ENCODE measurements at places on chromosomes 12 and 14.

- DNase-seq, result no peak
These were observed 99.8 kb downstream of the METTL25 start for GRCh38 chr12:82458101-82458500.

- no peak for DNase-seq
These were observed 70.3 kb downstream of the GALNT4 start for GRCh38 chr12:89454080-89454848.

- DNase-seq, result no peak
These were observed 109.1 kb upstream of the MAX start for GRCh38 chr14:65211341-65211987.

DNA sequence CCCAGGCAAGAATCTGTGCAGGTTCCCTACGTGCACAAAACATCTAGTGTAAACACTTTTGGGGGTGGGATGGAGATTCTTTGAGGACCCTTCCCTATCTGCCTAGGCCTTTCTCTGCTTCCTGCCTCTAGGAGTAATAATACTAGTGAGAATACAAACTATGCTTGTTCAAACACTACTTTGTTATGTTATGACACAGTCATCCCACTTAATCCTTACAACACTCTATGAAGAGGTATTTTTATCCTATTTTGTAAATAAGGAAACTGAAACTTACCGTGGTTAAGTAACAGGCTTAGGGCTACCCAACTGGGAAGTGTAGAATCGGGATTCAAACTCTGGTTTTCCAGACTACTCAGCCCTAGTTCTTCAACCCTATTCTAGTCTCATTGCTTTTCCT, 96.5 kb downstream of the KCNA5 start:
- no peak for DNase-seq

- no peak for DNase-seq
These were observed 58.7 kb downstream of the LRRC74A start for GRCh38 chr14:76884853-76885276.

DNA sequence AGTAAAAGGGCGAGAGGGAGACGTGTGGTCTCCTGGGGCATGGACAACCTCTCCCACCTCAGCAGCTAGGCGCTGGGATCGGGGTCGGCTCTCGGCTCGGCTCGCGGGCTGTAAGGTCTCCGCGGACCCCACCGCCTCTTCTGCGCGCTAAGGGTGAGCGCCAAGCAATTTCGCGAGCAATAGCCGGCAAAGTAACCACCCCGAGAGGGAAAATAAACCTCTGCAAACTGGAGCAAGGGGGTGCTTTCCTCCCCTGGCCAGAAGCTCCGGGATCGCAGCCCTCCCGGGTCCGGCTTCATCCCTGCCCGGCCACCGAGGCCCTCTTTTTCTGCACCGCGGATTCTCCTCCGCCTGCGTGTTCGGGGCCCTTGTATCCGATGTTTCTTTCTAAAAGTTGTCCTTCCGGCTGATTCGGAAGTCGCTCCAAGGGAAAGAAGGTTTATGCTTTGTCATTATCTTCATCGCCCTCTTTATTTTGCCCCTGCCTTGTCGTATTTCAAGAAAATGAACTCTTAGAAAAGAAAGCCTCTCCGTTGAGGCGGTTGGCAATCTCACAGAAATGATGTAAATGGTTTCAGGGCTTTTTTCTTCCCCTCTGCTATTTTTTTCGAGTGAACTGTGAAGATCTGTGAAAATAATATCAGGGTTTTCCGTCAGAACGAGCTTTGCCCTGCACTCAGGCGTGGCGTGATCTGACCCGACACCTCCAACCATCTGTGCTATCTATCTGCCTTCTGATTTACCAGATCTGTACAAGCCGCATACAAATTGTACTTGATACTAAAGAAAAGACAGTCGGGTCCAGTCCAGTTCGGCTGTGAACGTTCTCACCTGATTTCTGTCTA, 1.7 kb upstream of the SIX6 start:
- DNase-seq, result no peak

DNA sequence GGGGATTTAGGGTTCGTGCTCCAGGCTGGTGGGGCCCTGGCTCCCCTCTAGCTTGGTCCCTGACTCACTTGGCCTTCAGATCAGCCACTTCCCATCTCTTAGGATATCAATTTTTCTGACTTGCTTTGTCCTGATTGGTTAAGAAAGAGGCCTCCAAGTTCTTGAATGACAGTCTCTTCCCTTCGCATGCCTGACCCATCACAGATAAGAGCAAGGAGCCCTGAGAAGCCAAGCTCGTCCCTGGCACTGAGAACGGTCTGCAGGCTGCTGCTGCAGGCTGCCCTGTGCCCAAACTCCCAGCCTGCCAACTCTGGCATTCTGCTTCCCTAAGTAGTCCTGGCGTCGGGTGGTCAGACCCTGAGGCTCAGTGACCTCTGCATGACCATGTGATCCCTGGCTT, 794 bp upstream of the LRTM2 start:
- DNase-seq, result no peak

- DNase-seq, result no peak
These were observed 11.8 kb downstream of the P2RX7 start for GRCh38 chr12:121144416-121144914.

DNA sequence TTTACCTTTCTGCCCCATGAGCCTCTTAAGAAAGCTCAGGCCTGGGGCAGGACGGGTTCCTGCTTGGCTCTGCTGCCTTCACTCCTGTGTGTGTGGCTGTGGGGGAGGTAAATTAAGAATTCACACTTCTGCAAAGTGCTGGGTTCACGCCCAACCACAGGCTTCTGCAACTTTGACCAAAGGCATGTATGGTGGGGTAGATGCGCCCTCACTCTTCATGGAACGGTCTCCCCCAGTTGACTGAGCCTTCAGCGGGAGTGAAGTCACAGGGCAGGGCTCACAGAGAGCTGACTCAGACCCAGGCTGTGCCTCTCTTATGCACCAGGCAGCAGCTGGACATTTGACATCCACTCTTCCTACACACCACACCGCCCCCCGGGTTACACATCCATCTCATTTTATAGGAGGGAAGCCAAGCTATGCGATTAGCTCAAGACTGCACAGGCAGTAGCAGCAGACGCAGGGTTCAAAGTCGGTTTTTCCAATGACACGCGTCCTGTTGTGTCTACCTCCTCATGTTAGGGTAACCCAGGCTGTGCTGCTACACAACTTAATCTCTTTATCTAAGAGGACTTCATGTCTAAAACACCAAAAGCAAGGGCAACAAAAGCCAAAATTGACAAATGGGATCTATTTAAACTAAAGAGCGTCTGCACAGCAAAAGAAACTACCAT, 15.4 kb upstream of the BCL11B start:
- DNase-seq, result no peak

DNA sequence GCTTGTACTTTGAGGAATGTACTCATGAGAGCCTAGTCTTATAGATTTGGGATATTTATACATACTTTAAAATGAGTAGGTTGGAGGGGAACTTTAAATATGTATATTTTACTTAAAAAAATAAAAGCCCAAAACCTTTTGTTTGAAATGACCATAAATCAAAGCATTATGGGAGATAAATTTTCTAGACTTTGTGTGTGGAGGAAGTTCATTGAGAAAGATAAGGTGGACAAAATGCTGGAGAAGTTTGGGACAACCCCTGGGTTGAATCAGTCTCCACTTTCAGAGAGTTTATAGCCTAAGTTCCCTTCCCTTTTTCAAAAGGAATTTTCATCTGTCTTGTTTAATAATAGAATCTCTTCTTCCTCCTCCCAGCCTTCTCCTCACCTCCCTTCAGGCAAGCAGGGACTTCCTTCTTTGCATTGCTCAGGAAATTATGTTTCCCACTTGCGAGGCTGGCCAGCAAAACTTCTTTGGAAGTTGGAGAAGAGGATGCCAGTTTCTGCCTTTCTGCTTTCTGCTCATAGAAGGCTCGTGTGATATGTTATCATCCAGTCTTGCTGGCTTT, 54.2 kb downstream of the CHST11 start:
- peak; percentile 8 for DNase-seq

Data from GDM1 (cell line).